Stimulated activated CD8-positive, alpha-beta memory T cell treated with anti-CD3 and anti-CD28 coated beads, Interleukin-7, amount 100 ng/mL, for 48 hours (primary cell): ENCODE measurements at places on chromosomes 5 and 9.

- no peak for DNase-seq
Observed at GRCh38 chr9:80326105-80326504, 754.3 kb downstream of the TLE4 start.

- DNase-seq = no peak
Observed at GRCh38 chr9:19201899-19202891, 28.3 kb upstream of the DENND4C start.

GRCh38 chr5:138946831-138947560 is 71.9 kb upstream of the LRRTM2 start:
- no peak for DNase-seq

DNA sequence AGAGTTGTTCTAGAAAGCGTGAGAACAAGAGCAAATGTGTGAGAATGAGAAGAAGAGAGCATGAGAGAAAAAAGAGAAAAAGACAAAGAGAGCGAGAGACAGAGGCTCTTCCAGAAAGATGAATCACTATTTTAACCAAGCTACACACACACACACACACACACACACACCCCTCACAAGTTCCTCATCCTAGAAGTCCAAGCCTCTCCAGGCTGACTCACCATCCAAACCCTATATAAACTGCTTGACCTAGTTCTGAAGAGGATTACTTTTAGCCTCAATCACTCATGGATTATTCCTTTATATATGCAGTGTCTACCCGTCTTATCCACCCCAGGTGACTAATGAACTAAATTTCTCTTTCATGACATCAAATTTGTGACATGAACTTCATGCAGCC is 37.6 kb downstream of the C9orf57 start:
- DNase-seq = no peak

DNA sequence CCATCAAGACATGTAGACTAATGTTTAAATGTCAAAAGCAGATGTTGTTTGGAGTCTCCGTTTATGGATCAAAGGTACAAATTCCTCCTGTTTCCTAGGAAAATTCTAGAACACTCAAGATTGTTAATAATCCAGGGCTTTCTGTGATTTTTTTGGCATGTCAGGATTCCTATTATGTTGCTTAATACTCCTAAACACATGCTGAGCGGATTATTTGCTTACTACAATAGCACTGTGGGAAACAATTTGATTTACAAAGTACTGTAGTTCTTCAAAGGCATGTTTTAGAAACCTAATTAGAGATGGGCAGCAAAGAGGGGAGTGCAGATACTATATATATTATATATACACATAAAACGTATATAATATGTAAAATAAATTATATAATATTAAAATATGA is 19.0 kb upstream of the SCAMP1 start:
- DNase-seq = no peak

- DNase-seq = no peak
Observed at GRCh38 chr5:176687881-176688280, 40.6 kb downstream of the TSPAN17 start.

DNA sequence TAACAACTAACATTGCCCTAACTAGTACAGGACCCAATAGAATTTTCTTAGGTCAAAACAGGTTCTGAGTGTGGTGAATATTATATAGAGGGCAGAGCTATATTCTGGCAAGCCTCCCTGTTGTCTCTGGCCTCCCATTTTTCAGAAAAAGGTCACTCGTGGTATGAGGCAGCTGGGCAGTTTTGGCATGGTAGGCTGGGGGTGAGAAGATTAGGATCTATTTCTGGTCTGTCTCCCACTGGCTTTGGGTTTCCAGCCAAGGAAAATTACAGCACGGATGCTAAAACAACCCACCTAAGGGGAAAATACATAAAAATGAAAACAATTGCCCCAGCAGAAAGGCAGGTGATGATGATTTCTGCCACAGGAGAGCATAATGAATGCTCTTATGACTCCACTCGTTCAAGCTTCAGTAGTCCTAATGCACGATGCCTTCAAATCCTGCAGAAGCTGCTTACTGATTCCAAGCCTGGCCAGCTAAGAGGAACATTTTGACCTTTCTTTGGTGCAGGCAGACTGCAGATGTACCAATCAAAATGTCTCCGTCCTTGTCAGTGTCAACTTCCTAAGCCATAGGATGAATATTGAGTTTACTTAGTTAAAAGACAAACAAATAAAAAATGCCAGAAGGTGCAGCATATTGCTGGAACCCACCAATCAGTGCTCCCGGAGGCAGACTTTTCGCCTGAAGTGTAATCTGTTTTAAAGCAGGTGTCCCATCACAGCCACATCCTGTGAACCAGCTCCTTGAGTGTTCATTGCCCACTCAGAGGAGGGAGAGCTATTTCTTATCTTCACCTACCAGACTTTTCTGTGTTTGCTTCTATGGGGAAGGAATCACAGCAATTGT is 435.4 kb downstream of the ZSWIM6 start:
- no peak for DNase-seq

- no peak for DNase-seq
Observed at GRCh38 chr5:97618721-97619120, 435.7 kb upstream of the RIOK2 start.

- DNase-seq = no peak
Observed at GRCh38 chr5:143749581-143750205, 62.3 kb upstream of the HMHB1 start.

- DNase-seq = no peak
Observed at GRCh38 chr5:174777583-174777982, 53.2 kb downstream of the MSX2 start.

DNA sequence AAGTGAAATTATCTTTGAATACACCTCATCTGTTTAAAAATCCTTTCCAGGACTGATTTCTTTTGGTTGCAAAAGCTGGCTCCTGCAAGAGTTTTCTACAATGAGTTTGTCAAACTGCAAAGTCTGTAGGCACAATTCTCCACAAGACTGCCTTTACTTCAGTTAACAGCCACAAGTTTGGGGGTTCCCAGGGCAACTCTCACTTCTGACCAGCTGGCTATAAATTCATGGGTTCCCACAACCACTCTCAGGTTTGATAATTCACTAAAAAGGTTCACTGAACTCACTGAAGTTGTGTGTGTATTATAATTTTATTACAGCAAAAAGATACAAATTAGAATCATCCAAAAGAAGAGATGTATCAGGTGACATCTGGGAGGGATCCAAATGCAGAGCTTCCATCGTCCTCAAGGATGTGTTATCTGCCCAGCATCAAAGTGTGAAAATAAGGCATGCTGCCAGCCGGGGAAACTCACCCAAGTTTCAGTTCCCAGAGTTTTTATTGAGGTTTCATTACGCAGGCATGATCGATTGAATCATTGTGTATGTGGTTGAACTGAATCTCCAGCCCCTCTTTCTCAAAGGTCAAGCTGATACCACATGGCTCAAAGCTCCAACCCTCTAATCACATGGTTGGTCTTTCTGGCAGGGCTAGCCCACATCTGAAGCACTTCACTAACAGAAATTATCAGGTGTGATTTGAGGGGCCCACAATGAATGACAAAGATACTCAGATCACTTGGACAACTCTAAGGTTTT is 19.0 kb upstream of the PSIP1 start:
- no peak for DNase-seq

- DNase-seq = no peak
Observed at GRCh38 chr9:81787747-81788632, 98.6 kb upstream of the TLE1 start.

- no peak for DNase-seq
Observed at GRCh38 chr5:77744116-77744515, 32.0 kb downstream of the TBCA start.
